ENCODE measurements at places on chromosomes 4 and X.

- no peak for DNase-seq
Observed at GRCh38 chr4:124060261-124060918, 652.1 kb downstream of the ANKRD50 start.

- no peak for DNase-seq
Observed at GRCh38 chr4:170270628-170271027, 180.9 kb upstream of the AADAT start.

DNA sequence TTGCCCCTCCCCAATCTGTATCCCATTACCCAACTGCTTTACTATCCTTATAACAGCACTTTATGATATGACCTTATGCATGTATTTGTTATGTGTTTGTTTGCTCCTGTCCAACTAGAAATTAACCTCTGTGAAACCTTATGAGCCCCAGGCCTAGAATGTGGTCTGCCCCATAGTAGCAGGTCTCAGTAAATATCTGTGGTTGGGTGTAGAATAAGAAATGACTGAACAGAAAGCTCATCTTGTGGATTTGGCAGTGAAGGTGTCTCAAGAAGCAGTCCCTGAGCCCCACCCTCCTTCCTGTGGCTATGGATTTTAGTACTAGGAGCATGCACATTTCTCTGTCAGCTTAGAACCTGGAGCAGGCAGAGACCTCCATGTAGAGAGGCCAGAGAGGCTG, 229.0 kb upstream of the LCORL start:
- DNase-seq = no peak

- DNase-seq = no peak
Observed at GRCh38 chr4:63036159-63036866, 1372.9 kb downstream of the TECRL start.

DNA sequence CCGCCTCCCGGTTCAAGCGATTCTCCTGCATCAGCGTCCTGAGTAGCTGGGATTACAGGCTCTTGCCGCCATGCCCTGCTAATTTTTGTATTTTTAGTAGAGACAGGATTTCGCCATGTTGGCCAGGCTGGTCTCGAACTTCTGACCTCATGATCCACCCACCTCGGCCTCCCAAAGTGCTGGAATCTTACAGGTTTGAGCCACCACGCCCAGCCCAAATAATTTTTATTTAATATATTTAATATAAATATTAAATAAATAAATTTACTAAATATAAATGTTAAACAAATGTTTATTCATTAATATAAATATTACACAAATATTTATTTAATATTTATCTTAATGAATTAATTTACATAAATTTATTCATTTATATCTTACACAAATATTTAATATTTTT, 120.2 kb downstream of the SHOX start:
- no peak for DNase-seq

DNA sequence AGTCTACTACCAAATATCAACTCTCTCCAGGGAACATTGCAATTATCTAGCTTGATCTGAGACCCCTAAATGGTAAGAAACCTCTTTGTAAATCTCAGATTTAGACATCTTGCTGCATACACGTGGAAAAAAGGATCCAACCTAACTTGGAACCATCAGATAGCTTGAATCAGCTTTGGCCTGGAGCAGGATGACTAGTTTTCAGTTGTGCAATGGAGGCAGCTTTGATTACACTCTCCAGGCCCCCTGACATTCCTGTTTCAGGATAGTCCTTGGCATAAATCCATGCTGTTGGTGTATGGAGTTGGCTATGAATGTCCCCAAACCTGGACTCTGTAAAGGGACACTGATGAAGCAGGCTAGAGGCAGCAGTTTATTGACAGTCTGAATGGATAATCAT, 1061.9 kb upstream of the TENM3 start:
- DNase-seq = no peak

- no peak for DNase-seq
Observed at GRCh38 chr4:186957952-186958555, 234.4 kb upstream of the FAT1 start.

GRCh38 chr4:48299560-48299959, 29.9 kb upstream of the TEC start:
- no peak for DNase-seq

- DNase-seq = no peak
Observed at GRCh38 chr4:30461218-30461617, 259.0 kb upstream of the PCDH7 start.
